Activated naive CD8-positive, alpha-beta T cell treated with anti-CD3 and anti-CD28 coated beads, Interleukin-2, amount 50 U/mL, for 24 hours (primary cell): ENCODE measurements at places on chromosomes 6 and 20.

DNA sequence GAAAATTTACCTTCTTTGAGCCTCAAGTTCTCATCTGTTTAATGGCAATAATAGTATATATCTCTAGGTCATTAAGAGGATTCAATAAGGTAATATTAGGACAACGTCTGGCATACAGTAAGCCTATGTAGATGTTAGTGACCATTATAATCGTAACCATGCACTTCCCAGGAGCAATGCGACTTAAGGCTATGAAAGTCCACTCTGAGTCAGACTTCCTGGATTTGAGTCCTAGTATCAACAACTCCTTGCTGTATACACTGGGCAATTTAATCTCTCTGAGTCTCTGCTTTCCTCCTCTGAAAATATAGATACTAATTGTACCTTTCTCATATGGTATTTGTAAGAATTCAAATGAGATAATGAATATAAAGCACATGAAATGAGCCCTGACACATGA lies 168.1 kb upstream of the HDDC2 start:
- DNase-seq: no peak

GRCh38 chr6:21999012-21999528 lies 297.8 kb downstream of the PRL start:
- DNase-seq: no peak

GRCh38 chr6:18263418-18264218 lies 712 bp downstream of the DEK start:
- peak; percentile 34 for DNase-seq

DNA sequence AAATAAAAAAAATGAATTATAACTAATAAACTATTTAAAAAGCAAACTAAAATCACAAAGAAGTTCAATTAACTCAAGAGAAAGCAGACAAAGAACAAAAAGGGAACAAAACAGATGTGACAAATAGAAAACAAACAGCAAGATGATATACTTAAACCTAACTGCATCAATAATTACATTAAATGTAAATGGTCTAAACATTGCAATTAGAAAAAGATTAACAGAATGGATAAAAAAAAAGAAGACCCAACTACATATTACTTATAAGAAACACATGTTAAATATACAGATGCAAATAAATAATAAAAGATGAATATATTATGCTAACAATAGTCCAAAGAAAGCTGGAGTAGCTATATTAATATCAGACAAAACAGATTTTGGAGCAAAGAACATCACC lies 35.1 kb upstream of the RAB22A start:
- no peak for DNase-seq

- DNase-seq: no peak
Measured at GRCh38 chr6:305371-306206, 13.3 kb downstream of the DUSP22 start.

DNA sequence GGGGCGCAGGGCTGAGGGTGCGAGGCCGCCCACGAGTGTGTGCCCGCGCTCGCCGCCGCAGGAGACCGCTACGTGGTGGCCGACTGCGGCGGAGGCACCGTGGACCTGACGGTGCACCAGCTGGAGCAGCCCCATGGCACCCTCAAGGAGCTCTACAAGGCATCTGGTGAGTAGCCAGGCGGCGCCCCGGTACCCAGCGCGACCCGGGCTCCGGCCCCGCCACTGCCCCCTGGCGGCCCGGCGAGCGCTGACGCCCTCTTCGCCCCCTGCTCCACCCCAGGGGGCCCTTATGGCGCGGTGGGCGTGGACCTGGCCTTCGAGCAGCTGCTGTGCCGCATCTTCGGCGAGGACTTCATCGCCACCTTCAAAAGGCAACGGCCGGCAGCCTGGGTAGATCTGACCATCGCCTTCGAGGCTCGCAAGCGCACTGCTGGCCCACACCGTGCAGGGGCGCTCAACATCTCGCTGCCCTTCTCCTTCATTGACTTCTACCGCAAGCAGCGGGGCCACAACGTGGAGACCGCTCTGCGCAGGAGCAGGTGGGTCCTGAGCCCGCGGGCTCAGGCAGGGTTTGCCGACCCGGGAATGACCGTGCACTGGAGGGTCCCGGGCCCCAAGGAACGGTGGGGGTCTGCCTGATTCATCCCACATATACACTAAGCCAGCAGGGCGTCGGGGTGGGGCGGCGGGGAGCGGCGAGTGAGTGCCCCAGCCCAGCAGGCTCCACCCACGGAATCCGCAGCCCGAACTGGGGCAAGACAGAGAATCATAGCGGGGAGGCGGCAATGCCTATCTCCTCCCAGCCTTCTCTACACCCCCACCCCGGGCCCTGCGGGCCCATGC lies 17.4 kb downstream of the HSPA12B start:
- peak; percentile 62 for DNase-seq

GRCh38 chr20:61753987-61754956 lies 311.4 kb downstream of the TAF4 start:
- no peak for DNase-seq

GRCh38 chr20:37345339-37346235 lies at the start of gene SRC:
SRC (plus strand) TSS chr20:37346140; CDS start chr20:37384154, 38,014 bp downstream.
- DNase-seq: peak; percentile 58

DNA sequence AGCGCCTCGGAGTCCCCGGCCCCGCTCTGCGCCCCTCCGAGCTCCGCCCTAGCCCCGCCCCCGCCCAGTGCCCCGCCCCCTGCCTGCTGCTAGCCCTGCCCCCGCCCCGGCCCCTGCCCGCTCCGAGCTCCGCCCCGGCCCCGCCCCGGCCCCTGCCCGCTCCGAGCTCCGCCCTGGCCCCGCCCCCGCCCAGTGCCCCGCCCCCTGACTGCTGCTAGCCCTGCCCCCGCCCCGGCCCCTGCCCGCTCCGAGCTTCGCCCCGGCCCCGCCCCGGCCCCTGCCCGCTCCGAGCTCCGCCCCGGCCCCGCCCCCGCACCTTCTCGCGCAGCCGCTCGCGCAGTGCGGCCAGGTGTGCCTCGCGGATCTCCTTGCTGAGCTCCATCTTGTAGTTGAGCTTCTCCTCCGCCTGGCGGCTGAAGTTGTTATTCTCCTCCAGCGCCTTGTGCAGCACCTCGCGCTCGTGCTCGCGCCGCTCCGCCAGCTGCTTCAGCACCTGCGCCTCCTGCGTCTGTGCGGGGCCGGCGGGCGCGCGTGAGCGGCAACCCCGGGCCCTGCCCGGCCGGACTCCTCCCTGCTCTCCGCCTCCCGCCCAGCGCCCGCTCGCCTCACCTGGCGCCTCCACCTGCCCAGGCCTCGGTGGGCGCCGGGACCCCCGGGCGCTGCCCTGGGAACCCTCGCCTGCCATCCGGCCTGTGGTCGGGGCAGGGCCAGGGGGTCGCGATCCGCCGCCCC lies 11.3 kb downstream of the STMN3 start:
- peak; percentile 99 for DNase-seq

DNA sequence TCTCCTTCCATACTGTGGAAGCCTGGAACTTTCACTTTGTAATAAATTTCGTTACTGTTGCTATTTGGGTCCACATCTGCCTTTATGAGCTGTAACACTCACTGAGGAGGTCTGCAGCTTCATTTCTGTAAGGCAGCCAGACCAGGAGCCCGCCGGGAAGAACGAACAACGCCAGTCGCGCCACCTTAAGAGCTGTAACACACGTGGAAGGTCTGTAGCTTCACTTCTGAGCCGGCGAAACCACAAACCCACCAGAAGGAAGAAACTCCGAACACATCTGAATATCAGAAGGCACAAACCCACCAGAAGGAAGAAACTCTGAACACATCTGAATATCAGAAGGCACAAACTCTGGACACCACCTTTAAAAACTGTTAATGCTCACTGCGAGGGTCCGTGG lies 589.9 kb upstream of the SLC35B3 start:
- DNase-seq: peak; percentile 3

DNA sequence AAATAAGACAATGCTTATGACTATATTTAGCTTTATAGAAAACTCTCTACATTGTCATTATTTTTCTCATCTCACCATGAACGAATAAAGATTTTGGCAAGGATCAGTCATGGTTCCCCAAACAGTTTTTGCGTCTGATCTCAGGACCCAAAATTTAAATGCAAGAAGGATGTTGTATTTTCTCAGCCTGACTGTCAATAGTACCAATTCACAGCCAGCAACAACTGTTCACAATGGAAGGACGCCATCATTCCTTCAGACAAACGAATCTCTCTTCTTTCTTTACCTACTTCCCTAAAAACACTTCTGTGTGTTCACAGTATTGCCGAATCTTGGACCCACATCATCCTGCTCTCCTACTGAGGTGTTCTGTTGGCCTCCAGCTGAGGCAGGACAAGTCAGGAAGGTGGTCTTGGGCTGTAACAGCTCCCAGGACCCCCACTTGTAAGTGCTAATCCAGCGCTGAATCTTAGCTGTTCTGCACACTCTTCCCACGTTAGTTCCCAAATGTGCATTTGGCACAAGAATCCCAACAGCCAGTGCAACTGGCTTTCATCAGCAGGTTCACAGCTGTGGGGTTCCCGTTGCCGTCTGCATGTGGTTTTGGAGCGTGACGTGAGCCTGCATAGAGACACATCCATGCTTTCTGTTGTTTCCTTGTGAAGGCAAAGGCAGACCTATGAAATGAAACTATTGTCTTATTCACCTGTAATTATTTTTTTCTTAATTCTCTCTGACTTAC lies 600.0 kb downstream of the QKI start:
- DNase-seq: no peak

DNA sequence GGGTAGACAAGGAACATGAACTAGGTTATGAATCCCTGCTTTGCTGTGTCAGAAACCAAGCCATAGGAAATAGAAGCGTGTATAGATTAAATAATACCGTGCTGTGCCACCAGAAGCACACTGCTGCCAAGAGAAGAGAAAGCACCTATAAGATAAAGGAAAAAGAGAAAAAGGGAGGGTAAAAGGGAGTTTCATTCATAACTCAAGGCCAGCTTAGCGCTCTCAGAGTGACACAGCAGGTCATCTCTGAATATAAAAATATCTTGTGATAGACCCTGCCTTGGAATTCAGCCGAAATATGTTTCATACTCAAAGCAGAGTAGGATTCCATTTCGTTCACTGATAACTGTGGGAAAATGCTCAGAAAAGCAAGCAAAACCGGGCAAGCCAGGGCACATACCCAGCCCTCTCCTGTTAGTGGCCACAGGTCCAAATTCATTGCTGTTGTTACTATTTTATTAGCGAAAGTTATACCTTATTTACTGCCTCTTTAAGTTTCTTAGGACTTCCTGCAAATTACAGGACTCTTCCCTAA lies 8.7 kb downstream of the JAG1 start:
- DNase-seq: no peak

- DNase-seq: no peak
Measured at GRCh38 chr20:31505903-31506302, 8.3 kb upstream of the HM13 start.

DNA sequence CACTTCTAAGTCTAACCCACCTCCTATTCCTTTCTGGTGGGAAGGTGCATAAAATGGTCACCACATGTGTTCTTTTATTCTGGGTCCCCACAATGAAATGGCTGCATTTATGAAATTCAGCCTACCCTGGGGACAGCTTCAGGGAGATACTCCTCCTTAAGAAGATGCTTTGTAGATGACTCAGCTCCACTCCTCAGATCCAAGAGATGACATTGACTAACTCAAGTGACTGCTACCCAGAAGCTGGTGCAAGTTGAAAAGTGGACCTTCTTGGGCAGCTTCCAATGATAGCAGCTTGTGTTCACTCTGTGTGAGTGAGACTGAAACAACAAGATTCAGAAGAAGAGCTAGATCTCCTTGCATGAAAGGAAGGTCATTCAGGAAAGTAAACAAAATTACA lies 113.4 kb downstream of the SCP2D1 start:
- no peak for DNase-seq

- DNase-seq: no peak
Measured at GRCh38 chr6:69416776-69417175, 380.0 kb downstream of the LMBRD1 start.

DNA sequence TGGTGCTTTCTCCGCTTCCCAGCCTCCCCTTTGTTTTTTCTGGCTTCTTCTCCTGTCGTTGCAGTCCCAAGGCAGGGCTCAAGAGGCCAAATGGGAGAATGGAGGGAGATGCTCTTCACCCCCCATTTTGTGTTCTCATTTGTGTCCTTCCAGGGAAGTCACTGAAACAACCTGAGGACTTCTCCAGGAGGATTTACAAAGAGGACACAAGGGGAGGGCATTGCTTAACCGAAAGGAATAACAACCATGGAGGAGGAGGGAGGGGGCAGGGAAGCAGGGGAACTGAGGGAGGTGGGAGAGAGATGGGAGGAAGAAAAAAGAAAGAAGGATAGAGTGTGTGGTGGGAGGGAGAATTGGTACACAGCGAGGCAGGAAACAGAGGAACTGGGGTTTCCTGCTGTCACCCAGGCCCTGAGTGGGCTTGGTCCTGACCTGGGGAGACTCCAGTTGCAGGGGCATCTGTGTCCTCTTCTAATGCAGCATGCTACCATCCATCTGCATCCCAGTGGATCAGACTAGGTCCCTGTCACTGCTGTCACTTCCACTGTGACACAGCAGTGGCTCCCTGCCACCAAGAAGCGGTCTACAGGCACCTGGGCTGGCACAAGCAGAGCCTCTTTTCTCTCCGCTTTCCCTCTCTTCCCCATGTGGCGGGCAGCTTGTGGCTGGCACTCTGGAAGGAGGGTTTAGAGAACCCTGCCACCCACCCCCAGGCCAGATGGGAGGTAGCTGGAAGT lies 17.1 kb upstream of the MLN start:
- no peak for DNase-seq

DNA sequence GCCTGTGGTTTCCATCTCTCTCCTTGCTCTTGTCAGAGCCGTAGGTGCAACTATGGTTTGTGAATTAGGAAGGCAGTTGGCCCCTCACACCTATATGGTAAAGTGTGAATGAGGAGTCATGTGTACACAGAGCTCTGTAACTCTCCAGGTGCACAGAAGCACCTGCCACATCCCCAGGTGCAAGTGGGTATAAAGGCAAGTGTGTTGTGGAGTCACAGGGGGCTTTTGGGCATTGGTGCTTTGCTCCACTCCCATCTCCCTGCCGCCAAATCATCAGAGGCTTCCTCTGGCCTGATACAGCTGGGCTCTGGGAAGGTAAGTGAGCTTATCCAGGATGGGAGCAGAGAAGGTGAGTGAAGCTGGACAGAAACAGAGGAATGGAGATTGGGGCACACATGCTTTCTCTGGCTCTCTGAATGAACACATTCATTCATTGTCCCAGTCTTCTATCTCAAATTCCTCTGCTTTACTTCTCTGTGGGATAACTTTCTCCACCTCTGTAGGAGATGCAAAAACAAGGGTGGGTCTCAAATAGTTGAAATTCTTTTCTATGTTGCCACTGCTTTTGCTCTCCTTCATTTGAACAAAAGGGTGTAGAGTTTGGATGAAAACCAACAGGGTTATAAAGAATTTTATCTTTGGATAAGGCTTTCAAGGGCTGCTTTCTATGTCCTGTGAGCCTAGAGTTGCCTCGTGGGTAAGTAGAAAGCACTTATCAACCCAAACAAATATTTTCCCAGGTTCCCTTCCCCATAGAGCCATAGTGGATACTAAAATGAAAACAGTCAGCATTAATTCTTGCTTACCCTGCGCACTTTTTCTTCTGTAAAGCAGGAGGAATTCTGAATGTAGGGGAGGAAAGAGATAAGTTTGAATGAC lies 45.0 kb upstream of the RIPOR2 start:
- no peak for DNase-seq

- no peak for DNase-seq
Measured at GRCh38 chr6:31713465-31713864, 1.7 kb upstream of the LY6G6D start.

- DNase-seq: no peak
Measured at GRCh38 chr6:163651915-163652668, 237.6 kb downstream of the QKI start.
